Cardiac muscle cell (in vitro differentiated cells and primary cell): ENCODE measurements at places on chromosomes 12 and 14. TPM values are rescaled to one million over a fixed set of nuclear protein-coding genes. Genes with fewer than 3 reads are reported as not detected.

OR9K2 gene
- total RNA-seq: not detected in 2 replicates

- no peak overlapping the region for H3K4me3 ChIP-seq
- no peaks in the 10 kb centered on the region for H3K4me1 ChIP-seq
- H3K36me3 ChIP-seq: no peaks in the 10 kb centered on the region
- H3K27me3 ChIP-seq: no peaks in the 10 kb centered on the region
- no peak for DNase-seq
These were observed 16.7 kb downstream of the CHST11 start for GRCh38 chr12:104473374-104473983.

SIX1 gene
- total RNA-seq: 0.12 and 1.8 TPM in 2 replicates

- H3K4me1 ChIP-seq: peaks cover 20% of the 10 kb centered on the region
- DNase-seq: no peak
- H3K4me3 ChIP-seq: no peak overlapping the region
- no peak overlapping the region for H3K27ac ChIP-seq
These were observed 2.1 kb downstream of the WASHC4 start for GRCh38 chr12:105109465-105110212.

DNA sequence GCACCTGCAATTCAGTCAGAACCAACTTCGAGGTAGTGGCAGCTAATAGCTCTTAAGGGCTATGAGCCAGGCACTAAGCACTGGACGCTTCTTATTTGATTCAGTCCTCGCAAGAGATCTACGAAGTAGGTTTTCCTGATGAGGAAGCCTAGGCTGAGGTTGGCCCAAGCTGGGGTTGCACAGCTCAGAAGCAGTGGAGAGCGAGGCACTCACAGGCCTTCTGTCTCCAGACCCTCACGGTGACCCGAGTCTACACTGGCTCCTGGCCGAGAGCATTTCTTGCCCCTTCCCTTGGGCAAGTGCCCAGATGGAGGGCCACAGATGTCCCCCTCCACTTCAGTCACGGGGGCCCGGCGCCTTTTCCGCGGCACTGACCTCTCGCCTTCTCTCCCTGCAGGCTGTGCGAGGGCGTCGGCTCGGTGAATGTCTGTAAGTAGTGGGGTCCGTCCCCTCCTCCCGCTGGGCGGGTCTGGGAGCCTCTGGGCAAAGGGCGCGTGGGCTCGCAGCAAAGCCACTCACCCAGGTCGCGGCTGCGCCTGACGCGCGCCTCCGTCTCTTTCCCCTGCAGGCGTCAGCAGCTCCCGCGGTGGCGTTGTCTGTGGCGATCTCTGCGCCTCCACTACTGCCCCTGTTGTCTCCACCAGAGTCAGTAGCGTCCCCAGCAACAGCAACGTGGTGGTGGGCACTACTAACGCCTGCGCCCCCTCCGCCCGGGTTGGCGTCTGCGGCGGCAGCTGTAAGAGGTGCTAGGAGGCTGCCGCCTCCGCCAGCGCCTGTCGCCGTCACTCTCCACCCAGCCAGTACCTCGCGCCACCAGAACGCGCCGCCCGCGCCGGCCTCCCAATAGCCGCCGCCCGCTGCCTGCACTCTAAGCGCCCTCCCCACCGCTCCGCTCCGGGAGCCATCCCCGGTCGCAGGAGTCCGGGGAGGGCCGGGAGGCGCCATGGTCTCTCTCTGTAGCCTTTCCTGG, 13.1 kb downstream of the KRT83 start:
- H3K36me3 ChIP-seq: no peaks in the 10 kb centered on the region
- peaks cover 3% of the 10 kb centered on the region for H3K4me1 ChIP-seq
- no peak overlapping the region for H3K27ac ChIP-seq

DNA sequence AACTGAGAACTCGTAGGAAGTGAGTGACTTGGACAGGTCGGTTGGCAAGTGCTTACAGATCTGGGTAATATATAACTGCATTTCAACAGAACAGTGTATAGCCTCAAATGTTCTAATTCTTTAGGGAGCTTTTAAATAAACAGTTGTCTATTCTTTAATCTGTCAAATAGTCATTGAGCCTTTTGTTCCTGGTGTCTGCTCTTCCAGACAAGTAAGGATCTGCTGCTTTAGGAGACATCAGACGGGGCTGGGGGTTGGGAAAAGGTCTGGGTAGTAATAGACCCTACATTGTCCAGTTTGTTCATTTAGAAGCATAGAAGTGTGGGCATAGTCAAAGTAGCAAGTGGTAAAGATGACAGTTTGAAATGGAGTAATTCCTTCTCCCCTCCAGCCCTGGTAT, 2.0 kb downstream of the PTPN11 start:
- H3K36me3 ChIP-seq: no peaks in the 10 kb centered on the region
- H3K4me1 ChIP-seq: no peaks in the 10 kb centered on the region
- no peaks in the 10 kb centered on the region for H3K27me3 ChIP-seq
- H3K4me3 ChIP-seq: no peak overlapping the region

- H3K27me3 ChIP-seq: no peaks in the 10 kb centered on the region
- peaks cover 20% of the 10 kb centered on the region for H3K36me3 ChIP-seq
- no peak overlapping the region for H3K4me3 ChIP-seq
- H3K4me1 ChIP-seq: peaks cover 22% of the 10 kb centered on the region
These were observed 2.0 kb downstream of the ESYT1 start for GRCh38 chr12:56129942-56130495.

THTPA gene
- total RNA-seq: 47.6 and 58.6 TPM in 2 replicates

CCNK gene
- total RNA-seq: 14.2 and 17.3 TPM in 2 replicates

GRCh38 chr14:82080370-82080769, 546.7 kb upstream of the SEL1L start:
- H3K36me3 ChIP-seq: no peaks in the 10 kb centered on the region
- H3K27me3 ChIP-seq: no peaks in the 10 kb centered on the region
- H3K4me1 ChIP-seq: no peaks in the 10 kb centered on the region
- DNase-seq: no peak
- H3K4me3 ChIP-seq: no peak overlapping the region
- H3K27ac ChIP-seq: no peak overlapping the region

DNA sequence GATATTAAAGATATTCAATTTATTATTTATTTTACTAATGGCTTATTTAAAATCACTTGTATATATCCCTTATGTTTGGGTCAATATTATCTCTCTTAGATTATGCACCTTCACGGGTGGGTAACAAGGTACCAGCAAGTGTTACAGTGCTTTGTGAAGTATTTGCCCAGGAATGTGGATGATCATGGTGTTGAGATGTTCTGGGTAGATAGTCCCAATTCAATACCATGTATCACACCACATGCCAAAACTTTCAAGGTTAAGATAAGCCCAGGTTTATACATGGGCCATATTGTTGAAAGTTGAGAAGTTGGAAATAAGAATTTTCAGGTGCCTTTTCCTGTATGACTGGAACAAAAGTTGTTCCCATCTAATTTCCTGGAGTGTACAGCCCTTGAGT, 131.3 kb upstream of the RASSF8 start:
- peaks cover 18% of the 10 kb centered on the region for H3K4me1 ChIP-seq
- no peaks in the 10 kb centered on the region for H3K27me3 ChIP-seq
- H3K36me3 ChIP-seq: no peaks in the 10 kb centered on the region
- no peak for DNase-seq

RACGAP1 gene
- 10.4 and 63.9 TPM in 2 replicates for total RNA-seq

KRT6A gene
- not detected in 2 replicates for total RNA-seq

PXN gene
- total RNA-seq: 43.8 and 48.6 TPM in 2 replicates

SERPINA1 gene
- 0.69 TPM in 1 of 2 replicates, not detected in the other for total RNA-seq

TSHR gene
- 0.32 and 1.2 TPM in 2 replicates for total RNA-seq

DPPA3 gene
- total RNA-seq: not detected in 2 replicates

- DNase-seq: no peak
- no peaks in the 10 kb centered on the region for H3K36me3 ChIP-seq
- no peaks in the 10 kb centered on the region for H3K27me3 ChIP-seq
These were observed 22.2 kb downstream of the COX8C start for GRCh38 chr14:93368996-93369712.

CARMIL3 gene
- 0.06 and 0.85 TPM in 2 replicates for total RNA-seq

GRCh38 chr12:116887897-116888296, 6.7 kb upstream of the HRK start:
- no peak overlapping the region for H3K4me3 ChIP-seq
- no peaks in the 10 kb centered on the region for H3K4me1 ChIP-seq
- no peaks in the 10 kb centered on the region for H3K36me3 ChIP-seq
- H3K27me3 ChIP-seq: peaks cover 40% of the 10 kb centered on the region
- no peak for DNase-seq

- H3K4me3 ChIP-seq: no peak overlapping the region
- H3K36me3 ChIP-seq: no peaks in the 10 kb centered on the region
- H3K27ac ChIP-seq: no peak overlapping the region
- DNase-seq: no peak
- no peaks in the 10 kb centered on the region for H3K27me3 ChIP-seq
- no peaks in the 10 kb centered on the region for H3K4me1 ChIP-seq
These were observed 123.2 kb downstream of the GXYLT1 start for GRCh38 chr12:42021469-42021868.

DNA sequence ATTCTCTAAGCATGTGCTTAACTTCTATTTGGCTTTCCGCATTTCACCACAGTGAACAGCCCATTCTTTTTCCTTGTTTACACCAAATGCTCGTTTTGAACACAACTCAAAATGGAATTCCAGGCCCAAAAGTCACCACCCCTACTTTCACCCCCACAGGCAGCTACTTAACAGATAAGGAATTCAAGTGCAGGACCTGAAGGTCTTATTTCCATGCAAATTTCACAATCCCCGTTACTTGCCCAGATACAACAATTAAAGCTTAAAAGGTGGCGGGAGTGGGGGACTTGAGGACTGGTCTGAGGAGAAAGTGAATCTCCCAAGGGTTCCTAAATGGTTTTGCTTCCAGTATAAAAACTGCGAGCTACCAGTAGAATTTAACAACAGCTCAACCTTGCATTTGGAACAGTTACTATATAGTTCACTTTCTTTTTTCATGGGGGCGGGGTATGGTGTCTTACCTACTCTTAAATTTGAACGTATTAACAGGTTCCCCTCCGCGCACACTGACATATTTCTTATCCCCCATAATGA, 3.7 kb downstream of the USP44 start:
- H3K36me3 ChIP-seq: no peaks in the 10 kb centered on the region
- peak overlapping the region; percentile 68 for H3K4me3 ChIP-seq
- H3K27ac ChIP-seq: no peak overlapping the region
- peak; percentile 12 for DNase-seq
- no peaks in the 10 kb centered on the region for H3K4me1 ChIP-seq

- H3K4me3 ChIP-seq: no peak overlapping the region
- H3K36me3 ChIP-seq: peaks cover 7% of the 10 kb centered on the region
- H3K27me3 ChIP-seq: no peaks in the 10 kb centered on the region
- DNase-seq: no peak
- H3K27ac ChIP-seq: no peak overlapping the region
These were observed 32.6 kb downstream of the ARMH4 start for GRCh38 chr14:58119381-58119780.

C12orf50 gene
- not detected in 2 replicates for total RNA-seq

DNA sequence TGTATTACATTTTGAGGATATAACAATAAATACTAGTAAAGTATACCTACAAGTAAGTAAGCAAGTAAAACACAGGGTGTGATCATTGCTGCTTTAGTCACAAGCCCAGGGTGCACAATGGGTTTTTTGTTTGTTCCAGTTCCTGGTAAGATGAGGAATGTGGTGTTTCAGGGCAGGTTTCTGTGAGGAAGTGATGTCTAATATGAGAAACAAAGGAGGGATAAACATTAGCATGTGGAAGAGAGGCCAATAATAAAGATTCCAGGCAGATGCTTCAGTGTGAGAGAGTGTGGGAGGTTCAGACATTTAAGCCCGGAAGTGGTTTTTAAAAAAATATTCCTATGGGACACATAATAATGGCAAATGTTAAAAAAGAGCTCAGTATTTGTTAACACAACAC, 808.1 kb upstream of the USP15 start:
- no peak for DNase-seq
- H3K36me3 ChIP-seq: no peaks in the 10 kb centered on the region
- no peak overlapping the region for H3K27ac ChIP-seq
- no peaks in the 10 kb centered on the region for H3K4me1 ChIP-seq

- H3K36me3 ChIP-seq: no peaks in the 10 kb centered on the region
- H3K27ac ChIP-seq: no peak overlapping the region
- H3K4me3 ChIP-seq: no peak overlapping the region
- no peaks in the 10 kb centered on the region for H3K4me1 ChIP-seq
- no peak for DNase-seq
These were observed 37.2 kb downstream of the TIMELESS start for GRCh38 chr12:56411781-56412639.

RNF212B gene
- not detected in 2 replicates for total RNA-seq

CD163L1 gene
- 0.18 TPM in 1 of 2 replicates, not detected in the other for total RNA-seq

DNA sequence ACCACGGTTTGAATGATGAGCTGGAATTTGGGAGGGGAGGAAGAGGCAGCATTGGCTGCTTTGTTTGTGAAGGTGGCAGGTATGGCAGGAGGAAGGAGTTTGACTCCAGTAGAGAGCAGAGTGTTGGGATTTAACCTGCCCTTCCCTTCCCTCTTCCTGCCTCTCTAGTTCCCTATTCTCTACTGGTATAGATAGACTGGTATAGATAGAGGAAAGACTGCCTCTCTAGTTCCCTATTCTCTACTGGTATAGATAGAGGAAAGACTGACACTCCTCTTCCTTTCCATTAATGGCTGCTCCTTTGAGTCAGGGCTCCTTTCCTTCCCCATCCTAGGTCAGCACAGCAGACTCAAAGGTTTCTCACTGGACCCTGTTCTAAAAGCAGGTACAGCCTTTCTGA, 8.4 kb upstream of the SYCP3 start:
- no peak overlapping the region for H3K4me3 ChIP-seq
- peaks cover 3% of the 10 kb centered on the region for H3K36me3 ChIP-seq
- no peak for DNase-seq
- H3K4me1 ChIP-seq: no peaks in the 10 kb centered on the region
- no peaks in the 10 kb centered on the region for H3K27me3 ChIP-seq

TESPA1 gene
- total RNA-seq: not detected in 2 replicates

GRCh38 chr14:65243766-65244442, 141.6 kb upstream of the MAX start:
- H3K36me3 ChIP-seq: no peaks in the 10 kb centered on the region
- H3K27ac ChIP-seq: no peak overlapping the region
- H3K27me3 ChIP-seq: no peaks in the 10 kb centered on the region

- no peak overlapping the region for H3K4me3 ChIP-seq
- no peaks in the 10 kb centered on the region for H3K36me3 ChIP-seq
- peaks cover 36% of the 10 kb centered on the region for H3K27me3 ChIP-seq
- H3K27ac ChIP-seq: no peak overlapping the region
- no peaks in the 10 kb centered on the region for H3K4me1 ChIP-seq
- no peak for DNase-seq
These were observed 14.4 kb upstream of the TUNAR start for GRCh38 chr14:95862243-95862642.

- peaks cover 8% of the 10 kb centered on the region for H3K36me3 ChIP-seq
- H3K27me3 ChIP-seq: no peaks in the 10 kb centered on the region
- no peak for DNase-seq
These were observed 41.8 kb upstream of the KCNK13 start for GRCh38 chr14:90019824-90020523.

DNA sequence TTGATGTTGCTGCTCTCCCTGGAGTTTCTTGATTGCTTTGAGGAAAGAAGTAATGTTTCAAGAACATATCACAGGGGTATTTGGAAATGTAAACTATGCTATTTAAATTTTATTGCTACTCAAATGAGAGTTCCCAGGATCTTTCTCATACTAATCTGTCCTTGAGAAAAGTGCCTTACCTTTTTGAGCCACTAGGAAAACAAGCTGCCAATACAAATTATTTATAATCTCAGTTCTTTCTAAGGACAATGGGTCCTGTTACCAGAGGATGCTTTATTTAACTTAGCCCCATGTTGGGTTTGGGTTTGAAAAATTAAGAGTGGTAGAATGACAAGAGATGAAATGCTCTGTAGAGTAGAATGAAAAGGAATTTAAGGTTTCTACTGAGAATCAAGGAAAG, 258.2 kb upstream of the PRKD1 start:
- no peaks in the 10 kb centered on the region for H3K36me3 ChIP-seq
- H3K4me1 ChIP-seq: no peaks in the 10 kb centered on the region
- no peaks in the 10 kb centered on the region for H3K27me3 ChIP-seq
- H3K27ac ChIP-seq: no peak overlapping the region
- no peak overlapping the region for H3K4me3 ChIP-seq
